Activated CD8-positive, alpha-beta memory T cell treated with anti-CD3 and anti-CD28 coated beads, Interleukin-2, amount 50 U/mL, for 4 hours (primary cell): ENCODE measurements at places on chromosomes 2 and 18.

DNA sequence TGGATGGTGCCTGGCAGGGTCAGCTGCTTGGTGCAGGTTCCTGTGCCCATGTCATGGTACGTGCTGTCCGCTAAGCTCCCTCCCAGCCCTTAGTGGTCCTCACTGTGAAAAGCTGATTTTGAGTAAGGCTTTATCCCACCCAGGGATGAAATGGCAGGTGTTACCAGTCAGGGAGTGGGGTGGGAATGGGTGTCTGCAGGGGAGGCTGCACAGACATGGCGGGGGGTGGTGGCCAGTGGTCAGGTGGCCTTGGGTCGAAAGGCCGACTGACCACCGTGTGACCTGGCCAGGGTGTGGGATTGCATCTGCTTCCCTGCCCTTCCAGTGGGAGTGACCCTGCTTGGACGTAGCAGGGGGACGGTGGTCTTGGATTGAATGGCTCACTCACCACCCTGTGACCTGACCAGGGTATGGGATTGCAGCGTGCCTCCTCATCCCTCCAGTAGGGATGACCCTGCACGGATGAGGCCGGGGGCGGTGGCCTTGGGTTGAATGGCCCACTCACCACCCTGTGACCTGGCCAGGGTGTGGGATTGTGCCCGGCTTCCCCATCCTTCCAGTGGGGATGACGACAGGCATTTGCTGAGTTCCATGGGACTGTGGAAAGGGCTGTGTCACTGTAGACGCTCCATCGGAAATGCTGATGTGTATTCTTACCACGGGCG is 29.8 kb downstream of the AGAP1 start:
- no peak for DNase-seq

DNA sequence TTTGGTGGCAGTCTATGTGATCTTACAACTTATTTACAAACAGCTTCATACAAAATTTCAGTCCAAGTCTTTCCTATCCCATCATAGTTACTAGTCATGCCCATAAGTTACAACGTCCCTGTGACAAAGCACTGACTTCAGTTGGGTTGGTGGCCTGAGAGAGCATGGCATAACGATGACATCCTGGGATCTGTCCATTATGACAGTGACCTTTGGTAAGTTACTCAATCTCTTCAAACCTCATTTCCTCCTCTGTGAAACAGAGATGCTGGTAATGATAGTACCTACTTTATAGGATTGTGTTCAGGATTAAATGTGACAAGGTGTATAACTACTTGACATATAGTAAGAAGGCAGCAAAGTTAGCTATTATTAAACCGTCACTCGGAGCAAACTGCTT is 55.4 kb upstream of the ATP5MC3 start:
- DNase-seq, result no peak

DNA sequence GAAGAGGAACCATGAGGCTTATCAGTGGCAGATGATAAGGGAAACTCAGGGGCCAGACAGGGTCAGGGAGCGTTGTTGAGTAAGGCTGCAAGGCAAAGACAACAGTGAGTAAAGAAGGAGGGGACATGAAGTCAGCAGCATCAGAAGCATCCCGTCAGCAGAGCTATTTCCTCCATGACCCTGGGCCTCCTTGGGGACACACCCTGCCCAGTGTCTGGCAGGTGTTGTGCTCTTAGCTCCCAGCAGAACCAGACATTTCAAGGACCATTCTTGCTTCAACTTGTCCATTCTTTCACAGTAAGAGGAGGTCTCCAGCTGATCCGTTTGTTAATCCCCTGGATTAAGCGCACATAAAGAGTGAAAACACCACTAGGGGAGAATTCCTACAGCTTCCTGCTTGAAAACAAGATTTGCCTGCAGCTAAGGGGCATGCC is 88.7 kb upstream of the MEIS1 start:
- no peak for DNase-seq

- DNase-seq, result no peak
Observed at GRCh38 chr2:48249025-48249424, 280.9 kb upstream of the STON1 start.

GRCh38 chr2:232486558-232487384 is 863 bp downstream of the ECEL1 start:
- DNase-seq, result peak; percentile 13

DNA sequence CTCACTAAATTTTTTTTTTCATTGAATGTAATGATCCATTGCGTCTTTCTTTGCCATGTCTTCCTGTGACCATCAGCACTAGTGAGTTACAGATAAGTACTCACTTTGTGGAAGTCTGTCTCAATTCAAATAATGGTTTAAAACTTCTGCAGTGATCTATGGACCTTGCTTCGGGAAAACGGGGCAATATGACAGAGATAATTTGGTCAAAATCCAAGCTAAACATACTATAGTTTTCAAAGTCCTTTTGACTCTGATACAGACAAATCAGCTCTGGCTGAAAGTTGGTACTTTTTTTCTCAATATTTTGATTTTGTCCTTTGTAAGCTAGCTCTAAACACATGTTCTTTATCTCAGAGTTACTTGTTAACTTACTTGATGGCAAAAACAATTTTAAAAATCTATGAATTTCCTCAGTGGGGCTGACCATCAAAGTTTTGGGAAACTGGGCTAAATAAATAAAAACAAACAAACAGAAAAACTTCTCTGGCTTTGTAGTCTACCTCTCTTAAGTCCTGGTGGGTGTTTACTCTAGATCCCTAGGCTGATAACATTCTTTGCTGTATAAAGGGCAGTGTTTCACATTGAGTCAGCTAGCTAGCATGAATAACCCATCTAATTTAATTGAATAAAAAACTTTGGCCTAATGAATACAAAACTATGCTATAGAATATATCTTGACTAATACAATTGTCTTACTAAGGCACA is 327.6 kb downstream of the RDH14 start:
- DNase-seq, result no peak

DNA sequence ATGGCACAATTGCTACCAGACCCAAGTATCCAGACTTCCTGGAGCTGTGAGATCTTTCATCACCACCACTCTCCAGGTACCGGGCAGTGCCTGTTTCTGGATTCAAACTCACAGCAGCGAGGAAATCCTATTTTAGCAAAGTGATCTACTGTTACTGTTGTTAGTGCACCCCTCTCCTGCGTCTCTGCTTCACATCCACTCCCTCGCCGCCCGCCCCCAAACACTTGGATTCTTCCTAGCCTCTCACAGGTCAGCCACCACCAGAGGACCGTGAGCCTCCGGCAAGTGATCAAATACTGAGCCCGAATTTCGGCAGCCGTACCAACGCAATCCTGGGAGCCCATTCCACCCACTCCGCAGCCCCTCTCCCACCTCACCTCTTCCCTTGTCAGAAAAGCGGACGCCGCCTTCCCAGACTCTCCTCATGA is 519 bp downstream of the METTL4 start:
- DNase-seq, result peak; percentile 58

GRCh38 chr2:231524477-231525247 is 5.6 kb downstream of the NMUR1 start:
- DNase-seq, result no peak

GRCh38 chr2:12170121-12170520 is 423.7 kb downstream of the LPIN1 start:
- DNase-seq, result no peak

- peak; percentile 20 for DNase-seq
Observed at GRCh38 chr2:210503001-210503623, 26.6 kb upstream of the LANCL1 start.

DNA sequence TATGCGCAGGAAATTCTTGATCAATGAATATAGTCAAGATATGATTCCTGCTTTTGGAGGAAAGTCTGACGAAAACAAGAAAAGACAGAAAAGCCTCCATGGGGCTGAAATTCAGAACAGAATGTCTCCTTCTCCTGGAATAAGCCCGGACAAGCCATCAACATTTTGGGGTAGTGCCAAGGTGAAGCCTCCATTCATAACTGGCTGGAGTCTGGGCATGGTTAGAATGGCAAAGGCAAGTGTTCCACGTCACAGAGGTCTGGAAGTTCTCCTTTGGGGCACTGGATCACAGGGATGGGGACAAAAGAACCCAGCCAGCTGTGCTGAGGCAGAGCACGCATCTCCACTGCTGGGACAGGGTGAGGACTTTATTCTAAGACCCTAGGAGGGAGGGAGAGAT is 505.7 kb downstream of the CMPK2 start:
- DNase-seq, result no peak

DNA sequence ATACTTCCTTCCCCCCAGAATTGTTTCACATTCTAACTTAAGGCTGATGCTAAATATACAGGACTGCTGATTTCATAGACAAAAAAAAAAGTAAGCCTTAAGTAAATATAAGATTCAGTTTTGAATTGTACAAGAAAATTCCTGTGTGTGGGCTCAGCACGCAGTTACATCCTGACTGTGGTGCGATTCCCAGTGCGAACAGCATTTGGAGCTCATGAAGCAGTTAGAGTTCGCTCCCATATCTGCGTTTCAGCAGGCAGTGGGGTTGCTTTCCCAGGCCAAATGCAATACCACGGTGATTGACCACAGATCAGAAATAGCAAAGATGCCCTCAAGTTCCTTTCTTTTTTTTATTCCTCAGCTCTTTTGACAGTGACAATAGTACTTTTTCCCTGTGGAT is 75.6 kb downstream of the SATB2 start:
- no peak for DNase-seq
